ENCODE measurements at places on chromosomes 12 and 14.

DNA sequence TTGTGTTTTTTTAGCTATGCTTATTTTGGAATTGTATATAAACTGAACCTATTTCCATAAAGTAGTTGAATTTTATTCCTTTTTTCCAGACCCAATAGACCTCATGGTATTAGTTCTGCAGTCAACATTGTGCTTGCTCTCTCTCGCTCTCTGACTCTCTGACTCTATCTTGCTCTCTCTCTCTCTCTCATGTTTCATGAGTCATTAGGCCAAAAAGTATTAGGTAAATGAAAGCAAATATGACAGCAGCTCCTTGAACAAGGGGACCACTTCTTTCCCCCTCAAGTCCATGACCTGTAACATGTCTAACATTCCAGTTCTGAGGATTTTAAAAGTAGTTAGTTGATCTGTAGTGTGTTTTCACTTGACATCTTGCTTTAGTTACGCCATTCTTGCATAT is 14.0 kb upstream of the C12orf71 start:
- DNase-seq = no peak

DNA sequence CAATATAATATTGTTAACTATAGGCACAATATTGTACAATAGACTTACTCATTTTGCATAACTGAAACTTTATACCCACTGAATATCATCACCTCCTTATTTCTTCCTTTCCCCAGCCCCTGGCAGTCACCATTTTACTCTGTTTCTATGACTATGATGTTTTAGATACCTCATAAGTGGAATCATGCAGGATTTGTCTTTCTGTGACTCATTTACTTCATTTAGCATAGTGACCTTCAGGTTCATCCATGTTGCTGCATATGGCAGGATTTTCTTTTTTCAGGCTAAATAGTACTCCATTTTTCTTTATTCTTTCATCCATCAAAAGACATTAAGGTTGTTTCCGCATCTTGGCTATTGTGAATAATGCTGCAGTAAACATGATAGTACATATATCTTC is 18.9 kb downstream of the USP15 start:
- no peak for DNase-seq

DNA sequence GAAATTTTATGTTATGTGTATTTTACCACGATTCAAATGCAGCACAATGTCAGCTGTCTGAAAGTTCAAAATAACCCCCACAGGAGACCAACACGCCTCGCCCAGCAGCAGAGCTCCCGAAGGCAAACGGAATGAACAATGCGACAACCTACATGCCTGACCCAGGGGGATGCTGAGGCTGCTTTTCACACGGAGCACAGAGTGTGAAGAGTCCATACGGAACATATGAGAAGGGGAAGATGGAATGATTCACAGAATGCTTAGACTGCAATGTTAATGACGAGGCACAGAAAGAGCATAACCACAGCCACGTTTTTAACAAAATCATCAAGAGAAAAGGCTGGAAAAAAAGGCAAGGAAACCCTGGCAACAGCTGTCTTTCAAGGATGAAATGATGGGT is 22.6 kb downstream of the ZFYVE21 start:
- DNase-seq = no peak

- no peak for DNase-seq
Observed at GRCh38 chr12:84805474-84805858, 107.1 kb downstream of the SLC6A15 start.

DNA sequence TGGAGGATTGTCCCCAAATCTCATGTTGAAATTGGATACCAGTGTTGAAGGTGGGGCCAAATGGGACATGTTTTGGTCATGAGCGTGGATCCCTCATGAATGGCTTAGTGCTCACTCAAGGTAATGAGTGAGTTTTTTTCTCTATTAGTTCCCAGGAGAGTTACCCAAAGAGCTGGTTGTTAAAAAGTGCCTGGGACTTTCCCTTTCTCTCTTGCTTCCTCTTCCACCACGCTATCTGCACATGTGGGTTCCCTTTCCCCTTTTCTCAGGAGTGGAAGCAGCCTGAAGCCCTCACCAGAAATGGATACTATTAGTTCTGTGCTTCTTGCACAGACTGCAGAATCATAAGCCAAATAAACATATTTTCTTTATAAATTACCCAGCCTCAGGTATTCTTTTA is 465.4 kb downstream of the FSCB start:
- DNase-seq = no peak

- DNase-seq = no peak
Observed at GRCh38 chr12:130742716-130743115, 26.6 kb upstream of the RIMBP2 start.

DNA sequence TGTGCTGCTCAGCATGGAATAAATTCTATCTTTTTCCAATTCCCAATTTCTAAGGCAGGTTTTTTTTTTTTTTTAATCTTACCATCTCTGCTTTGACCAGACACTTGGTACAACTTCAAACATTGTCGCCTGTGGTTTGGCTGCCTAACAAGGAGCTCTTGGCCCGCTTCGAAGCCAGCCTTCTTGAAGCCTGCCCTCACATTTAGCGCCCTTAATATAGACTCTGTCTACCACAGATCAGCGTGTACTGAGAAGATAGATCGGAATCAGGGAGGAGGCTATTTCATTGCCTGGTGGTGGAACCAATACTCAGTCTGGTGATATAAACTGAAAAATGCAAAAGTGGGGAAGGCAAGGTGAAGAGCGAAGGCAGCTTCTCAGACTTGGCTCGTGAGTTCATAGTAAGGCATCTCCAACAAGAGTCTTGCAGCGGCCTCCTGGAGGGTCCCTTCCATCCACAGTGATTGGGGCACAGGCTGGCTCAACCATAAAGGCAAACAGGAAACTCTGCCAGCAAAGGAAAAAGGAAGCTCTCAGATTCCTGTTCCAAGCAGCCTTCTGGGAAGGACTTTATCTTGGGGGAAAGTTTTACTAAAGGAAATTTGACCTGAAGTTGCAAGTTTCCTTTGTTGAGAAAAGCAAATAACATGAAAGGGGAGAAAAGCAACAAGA is 103.2 kb upstream of the BCL2L14 start:
- no peak for DNase-seq

DNA sequence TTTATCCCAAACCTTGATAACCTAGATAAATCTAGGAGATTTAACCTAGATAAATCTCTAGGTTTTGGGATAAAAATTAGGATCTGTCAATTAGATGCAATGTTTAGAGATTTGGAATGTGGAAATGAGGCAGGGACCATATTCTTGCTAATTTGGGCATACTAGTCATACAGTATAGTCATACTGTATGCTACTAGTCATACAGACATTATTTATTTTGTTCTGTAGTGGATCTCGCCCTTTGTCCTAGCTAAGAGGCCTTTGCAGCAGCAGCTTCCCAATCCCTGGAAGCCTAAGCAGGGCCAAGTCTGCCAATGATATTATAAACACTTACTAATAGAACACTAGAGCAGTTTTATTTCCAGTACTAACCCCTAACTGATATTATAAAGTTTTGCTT is 136.4 kb downstream of the CEP128 start:
- DNase-seq = no peak

DNA sequence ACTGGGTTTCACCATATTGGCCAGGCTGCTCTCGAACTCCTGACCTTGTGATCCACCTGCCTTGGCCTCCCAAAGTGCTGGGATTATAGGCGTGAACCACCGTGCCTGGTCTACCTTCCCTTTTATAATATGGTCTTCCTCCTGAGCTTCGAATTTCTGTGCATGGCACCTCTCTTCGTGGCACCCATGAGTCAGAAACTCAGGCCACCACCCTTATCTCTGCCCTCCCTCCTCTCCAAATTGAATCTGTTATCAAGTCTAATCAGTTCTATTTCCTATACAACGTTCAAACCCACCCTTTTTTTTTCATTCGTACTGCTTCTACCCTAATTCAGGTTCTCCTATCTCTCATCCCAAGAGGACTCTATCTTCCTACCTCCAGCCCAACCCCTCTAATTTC is 5.0 kb upstream of the TINF2 start:
- no peak for DNase-seq

- DNase-seq = peak; percentile 20
Observed at GRCh38 chr12:24742378-24742777, 206.5 kb downstream of the BCAT1 start.

DNA sequence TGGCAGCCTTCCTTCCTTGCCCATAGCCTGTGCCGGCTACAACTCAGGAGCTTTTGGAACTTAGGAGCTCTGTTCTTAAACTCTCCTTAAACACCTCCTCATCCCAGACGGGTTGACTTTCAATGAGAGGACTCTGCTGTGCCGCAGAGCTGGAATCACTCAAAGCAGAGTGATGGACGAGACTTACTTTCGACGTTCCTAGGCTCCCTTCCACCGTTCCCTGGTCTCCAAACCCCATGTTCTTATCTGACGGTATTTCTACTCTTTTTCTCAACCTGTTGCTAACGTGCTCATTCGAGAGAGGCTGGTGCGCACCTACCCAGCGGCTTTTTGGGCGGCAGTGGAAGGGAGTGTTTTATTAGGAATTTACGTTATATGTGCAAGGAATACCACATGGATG is 232.7 kb downstream of the CACNA1C start:
- DNase-seq = no peak

DNA sequence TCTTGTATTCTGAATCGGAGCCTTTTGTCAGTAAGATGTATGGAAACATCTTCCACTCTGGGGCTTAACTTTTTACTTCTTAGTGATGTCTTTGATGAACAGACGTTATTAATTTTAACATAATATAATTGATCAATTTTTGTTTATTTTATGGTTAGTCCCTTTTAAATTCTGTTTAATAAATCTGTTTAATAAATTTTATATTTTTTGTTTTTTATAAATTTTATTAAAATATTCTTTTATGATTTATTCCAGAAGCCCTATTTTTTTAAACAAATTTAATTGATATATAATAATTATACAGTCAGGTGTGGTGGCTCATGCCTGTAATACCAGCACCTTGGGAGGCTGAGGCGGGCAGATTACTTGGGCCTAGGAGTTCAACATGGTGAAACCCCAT is 235.1 kb downstream of the AEBP2 start:
- DNase-seq = no peak

DNA sequence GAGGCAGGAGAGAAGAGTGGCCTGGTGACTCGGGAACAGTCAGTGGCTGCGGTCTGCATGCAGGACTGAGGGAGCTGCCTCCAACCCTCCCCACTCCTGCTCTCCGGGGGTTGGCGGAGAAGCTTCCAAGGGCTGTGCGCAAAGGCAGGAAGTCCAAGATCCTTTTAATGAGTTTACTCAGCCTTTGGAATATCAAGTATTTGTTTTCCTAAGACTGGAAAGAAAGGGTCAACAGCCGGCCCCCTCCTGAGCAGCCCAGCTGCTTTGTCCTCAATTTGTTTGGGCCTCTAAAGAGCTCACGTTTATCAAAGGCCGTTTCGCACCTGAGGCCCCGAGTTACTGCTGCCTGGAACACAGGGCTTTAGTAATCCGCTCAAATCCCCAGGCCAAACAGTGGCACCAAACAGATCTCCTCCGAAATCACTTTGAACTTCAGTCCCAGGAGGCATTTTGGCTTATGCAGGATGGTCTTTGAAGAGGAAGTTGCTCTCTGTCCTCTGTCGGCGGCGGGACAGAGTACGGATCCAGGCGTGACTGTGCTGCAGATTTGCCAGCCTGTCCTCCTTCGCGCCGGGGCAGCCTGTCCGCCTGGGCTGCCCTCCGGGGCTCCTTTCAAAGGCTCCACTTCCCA is 117.2 kb upstream of the FZD10 start:
- no peak for DNase-seq

- DNase-seq = no peak
Observed at GRCh38 chr12:101779626-101780025, 40.4 kb upstream of the SYCP3 start.

DNA sequence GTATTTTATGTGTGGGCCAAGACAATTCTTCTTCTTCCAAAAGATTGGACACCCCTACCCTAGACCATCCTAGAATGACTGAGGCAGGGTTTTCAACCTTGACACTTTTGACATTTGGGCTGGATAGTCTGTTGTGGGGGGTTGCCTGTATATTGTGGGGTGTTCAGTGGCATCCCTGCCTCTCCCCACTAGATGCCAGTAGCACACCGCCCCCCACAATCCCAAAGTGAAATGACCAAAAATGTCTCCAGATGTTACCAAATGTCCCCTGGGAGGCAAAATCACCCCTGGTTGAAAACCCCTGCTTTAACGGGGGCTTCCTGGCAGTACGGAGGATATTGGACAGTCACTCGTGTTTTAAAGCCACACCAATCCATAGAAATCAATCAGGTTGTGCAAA is 219.6 kb downstream of the PHETA1 start:
- no peak for DNase-seq

DNA sequence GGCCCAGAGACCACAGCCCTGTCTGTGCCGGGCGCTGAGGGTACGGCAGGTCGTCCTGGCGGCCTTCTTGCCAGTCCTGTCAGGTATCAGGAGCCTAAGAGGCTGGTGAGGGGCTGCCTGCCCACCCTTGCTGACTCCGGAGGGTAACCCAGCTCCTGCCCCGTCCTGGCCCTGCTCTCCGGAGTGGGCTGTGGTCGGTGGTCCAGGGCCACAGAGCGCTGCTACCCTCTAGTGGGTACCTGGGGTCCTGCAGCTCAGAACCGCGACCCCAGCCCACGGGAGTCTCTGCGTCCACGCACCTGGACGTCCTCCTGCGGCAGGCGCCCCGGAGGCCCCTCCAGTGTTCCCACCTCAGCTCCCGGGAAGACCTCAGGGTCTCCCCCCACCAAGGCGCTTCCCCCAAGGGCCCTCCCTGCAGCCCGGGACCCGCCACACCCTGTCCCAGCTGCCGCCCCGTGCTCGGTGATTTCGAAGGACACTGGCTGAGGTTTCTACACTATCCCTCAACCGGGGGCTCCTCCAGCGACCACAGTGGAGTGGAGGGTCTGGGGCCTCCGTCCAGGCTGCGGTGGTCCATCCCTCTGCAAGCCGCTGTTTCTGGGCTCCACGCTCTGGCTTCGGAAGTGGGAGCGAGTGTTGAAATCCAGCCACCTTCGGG is 75.9 kb upstream of the FBRSL1 start:
- DNase-seq = peak; percentile 68

DNA sequence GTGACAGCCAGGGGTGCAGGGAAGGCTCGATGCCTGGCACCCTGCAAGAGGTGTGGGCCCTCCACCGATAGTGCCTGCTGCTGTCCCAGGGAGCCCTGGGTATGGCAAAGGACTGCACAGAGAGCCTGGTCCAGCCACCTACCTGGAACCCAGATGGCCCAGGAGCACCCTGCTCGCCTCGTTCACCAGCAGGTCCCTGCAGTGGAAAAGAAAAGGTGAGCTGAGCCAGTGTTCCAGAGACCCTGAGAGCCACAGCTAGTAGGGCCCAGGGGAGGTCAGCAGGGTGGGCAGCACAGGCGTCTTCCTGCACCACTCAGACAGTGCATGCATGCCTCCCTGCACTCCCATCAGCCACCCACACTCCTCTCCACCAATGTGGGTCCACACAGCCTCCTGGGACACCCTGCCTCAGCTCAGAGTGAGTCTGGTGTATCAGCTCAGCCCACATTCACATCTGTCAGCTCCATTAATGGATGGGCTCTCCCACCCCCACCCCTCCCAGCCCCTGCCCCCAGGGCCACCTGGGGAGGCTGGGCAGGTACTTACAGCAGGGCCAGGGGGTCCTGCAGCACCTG is 20.2 kb downstream of the TMEM106C start:
- DNase-seq = no peak

DNA sequence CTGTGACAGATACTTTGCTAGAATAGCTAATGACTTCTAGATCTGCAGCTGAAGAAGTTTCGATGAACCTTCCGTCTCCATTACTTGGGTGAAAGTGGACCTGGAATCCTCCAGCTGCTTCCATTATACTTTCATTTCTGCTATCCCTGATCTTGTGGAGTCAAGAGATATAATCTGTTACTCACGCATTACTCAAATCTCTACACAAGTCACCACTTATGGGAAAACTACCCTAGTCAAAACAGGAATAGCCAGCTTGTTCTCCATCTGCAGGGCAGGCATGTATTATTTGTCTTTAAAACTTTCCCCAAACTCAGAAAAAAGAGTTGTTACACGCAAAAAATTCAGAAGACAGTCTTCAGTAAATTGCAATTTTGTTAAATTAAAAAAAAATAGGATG is 2.8 kb upstream of the KTN1 start:
- no peak for DNase-seq
